Fibroblast of skin of left quadriceps (primary cell): ENCODE measurements at places on chromosomes 2 and 18.

DNA sequence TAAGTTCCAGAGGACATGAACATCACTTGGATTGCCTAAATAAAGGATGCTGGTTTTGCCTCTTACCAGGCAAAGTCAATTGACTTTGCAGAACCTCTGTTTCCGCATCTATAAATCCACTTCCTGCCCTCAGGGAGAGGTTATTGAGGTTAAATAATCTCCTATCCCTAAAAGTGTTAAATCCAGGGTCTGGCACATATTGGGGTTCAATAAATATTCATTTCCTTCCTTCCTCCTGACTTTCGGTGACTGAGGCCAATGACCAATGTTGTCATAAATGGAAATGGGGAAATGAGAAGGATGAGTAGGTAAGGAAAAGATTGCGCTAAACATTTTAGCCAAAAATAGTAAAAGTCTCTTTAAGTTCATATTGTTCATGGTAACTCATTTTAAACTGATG is 16.0 kb downstream of the BCL2 start:
- DNase-seq, result no peak

- no peak for DNase-seq
These were observed 126.4 kb upstream of the CD226 start for GRCh38 chr18:70074116-70074515.

DNA sequence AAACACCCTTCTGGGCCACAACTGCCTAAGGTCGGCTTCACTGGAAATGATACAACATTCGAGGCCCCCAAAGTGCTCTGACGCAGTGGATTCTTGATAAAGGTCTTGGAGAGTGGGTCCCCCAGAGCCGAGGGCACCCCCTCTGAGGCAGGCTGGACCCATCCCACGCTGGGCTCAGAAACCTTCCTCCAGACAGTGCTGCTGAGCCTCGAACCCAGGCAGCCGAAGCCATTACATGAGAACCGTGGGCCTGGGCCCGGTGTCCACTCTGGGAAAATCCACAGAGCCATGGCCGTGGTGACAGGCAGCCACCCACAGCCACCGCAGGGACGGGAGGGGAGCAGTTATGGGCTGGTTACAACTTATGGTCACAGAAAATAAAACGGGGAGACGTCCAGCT is 81.4 kb upstream of the ID2 start:
- no peak for DNase-seq

GRCh38 chr2:62156861-62157496 is 38.9 kb upstream of the B3GNT2 start:
- DNase-seq, result no peak

- DNase-seq, result no peak
These were observed 49.5 kb downstream of the TGIF1 start for GRCh38 chr18:3499501-3499900.

- no peak for DNase-seq
These were observed 176.8 kb upstream of the TRIB2 start for GRCh38 chr2:12539776-12540562.

DNA sequence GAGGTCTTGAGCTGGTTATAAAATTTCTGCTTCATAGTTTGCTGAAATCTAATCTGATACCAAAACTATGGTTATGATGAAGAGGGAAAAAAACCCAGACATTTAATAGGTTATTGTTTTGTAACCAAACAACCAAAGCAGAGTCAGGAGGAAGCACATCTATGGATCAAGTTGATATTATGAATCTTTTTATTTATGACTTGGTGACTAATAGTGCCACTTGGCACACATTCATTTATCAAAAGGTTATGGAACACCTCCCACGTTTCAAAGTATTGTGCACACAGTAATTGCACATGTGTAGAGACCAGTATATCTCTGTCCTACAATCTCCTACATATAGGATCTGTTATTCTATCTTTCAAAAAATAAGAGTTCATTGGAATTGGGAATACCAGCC is 93.0 kb downstream of the DPP4 start:
- no peak for DNase-seq

- DNase-seq, result no peak
These were observed 588 bp downstream of the CHAC2 start for GRCh38 chr2:53768242-53768542.

- DNase-seq, result no peak
These were observed 44.9 kb downstream of the CYP27C1 start for GRCh38 chr2:127175041-127175721.

GRCh38 chr18:24935896-24936295 is 416.1 kb downstream of the ZNF521 start:
- no peak for DNase-seq

DNA sequence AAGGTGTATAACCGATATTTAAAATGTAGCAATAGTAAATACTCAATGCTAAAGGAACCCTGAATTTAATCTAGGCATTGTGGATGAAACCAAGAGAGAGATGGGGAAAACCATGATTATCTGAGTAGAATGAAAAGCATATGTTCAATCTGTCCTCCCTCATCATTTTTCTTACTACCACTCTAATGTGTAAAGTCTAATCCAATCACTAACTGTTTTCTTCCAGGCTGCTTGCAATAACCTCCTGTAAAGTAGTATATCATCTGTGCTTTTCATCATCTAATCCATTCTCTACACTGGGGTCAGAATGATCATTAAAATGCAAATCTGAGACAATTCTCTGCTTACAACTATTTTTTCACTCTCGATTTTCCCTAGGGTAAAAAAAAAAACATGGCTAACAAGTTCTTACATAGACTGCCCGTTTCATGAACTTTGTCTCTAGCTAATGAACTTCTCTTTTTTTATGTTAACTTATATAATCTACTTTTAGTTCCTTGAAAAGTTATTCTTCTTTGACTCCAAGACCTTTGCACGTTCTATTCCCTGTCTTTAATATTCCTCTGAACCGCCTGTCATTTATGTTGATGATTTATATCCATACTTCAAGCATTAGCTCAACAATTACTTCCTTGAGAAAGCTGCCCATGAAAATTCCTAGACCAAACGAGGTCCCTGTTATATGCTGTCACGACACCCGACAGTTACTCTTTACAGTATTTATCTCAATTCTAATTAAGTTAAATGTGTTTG is 94.7 kb upstream of the SLC8A1 start:
- no peak for DNase-seq

GRCh38 chr2:88201811-88202169 is 31.6 kb downstream of the THNSL2 start:
- no peak for DNase-seq
